Activated CD4-positive, CD25-positive, alpha-beta regulatory T cell treated with anti-CD3 and anti-CD28 coated beads, Interleukin-2, amount 50 U/mL, for 72 hours (primary cell): ENCODE measurements at places on chromosomes 16 and 17.

DNA sequence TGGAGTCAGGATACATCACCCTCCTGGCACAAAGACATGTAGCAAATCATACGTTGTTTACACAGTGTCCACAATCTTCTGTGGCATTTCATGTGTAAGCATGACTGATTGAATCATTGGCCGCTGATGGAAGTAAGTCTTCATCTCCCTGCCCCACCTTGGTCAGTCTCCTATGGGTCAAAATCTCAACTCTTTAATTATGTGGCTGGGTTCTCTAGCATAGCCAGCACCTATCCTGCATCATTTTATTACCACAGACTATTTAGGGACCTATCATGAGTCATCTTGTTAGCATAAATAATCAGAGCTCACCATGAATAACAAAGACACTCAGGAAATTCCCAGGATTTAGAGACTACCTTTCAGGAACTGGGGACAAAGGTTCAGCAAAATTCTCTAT lies 15.9 kb downstream of the TANC2 start:
- DNase-seq = no peak

- DNase-seq = no peak
These were observed 15.1 kb downstream of the SSH2 start for GRCh38 chr17:29914819-29915537.

DNA sequence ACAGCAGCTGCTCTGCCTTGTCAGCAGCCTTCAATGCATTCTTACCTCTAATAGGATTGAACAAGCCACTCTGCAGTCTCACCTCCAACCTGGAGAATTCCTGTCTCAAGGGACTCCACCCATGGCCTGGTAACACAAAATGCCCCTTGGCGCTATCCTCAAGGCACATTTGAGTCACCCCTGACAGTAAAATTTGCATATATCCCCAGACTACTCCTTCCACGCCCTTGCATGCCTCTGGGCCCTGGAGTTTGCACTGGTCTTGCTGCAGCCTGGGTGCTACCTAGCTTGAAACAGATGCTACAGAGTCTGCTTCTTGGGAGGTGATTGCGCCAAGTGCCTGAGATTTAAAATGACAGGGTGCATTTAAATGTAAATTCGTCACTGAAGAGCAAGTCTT lies 391.4 kb upstream of the MAF start:
- DNase-seq = no peak

GRCh38 chr17:48190871-48191270 lies 83.3 kb downstream of the SNX11 start:
- no peak for DNase-seq

DNA sequence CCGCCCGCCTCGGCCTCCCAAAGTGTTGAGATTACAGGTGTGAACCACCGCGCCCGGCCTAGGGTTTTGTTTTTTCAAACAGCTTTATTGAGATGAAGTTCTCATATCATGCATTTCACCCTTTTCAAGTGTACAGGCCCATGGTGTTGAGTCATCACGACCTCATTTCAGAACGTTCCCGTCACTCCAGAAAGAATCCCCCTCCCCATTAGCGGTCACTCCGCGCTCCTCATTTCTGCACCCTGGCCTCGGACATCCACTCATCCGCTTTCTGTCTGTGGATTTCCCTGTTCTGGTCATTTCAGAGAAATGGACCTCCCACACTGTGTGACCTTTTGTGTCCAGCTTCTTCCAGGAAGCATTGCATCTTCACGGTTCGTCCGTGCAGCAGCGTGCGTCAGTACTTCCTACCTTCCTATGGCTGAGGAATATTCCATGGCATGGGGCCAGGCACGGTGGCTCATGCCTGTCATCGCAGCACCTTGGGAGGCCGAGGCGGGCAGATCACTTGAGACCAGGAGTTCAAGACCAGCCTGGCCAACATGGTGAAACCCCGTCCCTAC lies 135.2 kb upstream of the GSE1 start:
- DNase-seq = no peak

- no peak for DNase-seq
These were observed 63.7 kb downstream of the SPAG9 start for GRCh38 chr17:51056813-51057510.

DNA sequence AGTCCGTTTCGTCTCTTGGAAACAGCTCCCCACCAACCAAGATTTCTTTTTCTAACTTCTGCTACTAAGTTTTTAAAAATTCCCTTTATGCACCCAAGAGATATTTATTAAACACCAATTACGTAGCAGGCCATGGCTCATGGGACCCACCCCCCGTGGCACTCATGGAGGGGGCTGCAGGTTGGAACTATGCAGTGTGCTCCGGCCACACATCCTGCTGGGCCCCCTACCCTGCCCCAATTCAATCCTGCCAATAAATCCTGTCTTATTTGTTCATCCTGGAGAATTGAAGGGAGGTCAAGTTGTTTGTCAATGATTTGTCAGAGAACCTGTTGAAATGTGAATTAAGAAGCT lies 48.2 kb downstream of the IL21R start:
- DNase-seq = no peak

DNA sequence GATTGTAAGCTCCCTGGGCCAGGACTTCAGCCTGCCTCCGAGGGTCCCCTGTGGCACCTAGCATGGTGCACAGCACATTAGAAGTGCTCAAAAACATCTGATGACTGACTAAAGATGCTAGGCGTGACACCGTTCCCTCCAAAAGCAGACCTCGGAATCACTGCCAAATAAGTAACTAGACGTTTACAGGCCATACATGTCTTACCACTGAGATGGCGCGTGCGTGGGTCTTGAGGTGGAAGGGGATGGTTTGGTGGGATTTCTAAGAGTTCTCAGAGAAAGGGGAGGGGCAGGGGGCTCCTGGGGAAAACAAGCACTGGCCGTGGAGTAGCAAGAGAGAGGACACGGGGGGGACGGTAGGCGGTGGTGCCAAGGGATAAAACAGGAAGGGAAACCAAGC lies 12.4 kb downstream of the MPO start:
- DNase-seq = no peak

GRCh38 chr16:27199736-27200135 lies 3.6 kb upstream of the KDM8 start:
- no peak for DNase-seq

DNA sequence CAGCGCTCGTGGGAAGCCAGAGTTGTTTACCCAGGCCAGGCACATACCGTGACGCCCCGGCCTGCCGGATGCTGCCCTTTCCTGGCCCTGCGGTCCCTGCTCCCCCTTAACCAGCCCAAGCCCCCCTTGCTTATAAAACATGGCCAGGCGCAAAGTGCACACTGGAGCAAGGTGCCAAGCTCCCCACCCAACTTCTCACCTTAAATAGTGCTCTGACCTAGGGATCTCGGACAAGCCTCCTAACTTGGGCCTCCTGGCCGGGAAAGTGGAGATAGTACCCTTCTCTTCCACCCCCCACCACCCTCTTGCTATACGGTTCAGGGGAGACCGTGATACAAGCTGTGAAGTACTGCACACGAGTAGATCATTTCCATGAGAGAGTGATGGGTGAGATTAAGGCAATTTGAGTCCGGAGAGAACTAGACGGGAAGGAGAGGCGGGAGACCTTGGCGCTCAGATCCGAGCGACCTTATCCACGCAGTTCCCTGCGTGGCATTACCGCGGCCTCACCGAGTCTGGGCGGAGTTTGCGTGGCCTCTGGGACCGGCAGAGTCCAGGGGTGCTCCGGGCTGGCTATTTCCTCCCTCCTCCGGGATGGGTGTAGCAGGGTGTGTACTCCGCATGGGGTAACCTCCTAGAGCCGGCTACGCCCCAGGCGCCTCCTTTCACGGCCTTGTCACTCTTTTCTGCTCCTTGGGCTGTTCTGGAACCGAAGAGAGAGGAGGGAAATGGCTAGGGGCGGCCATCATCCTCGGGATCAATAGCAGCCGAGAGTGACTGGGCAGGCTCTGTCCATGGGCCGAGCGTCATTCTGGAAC lies 4.4 kb upstream of the LHX1 start:
- DNase-seq = no peak

GRCh38 chr16:17328932-17329331 lies 141.8 kb downstream of the XYLT1 start:
- no peak for DNase-seq

GRCh38 chr16:57503366-57503765 lies 17.1 kb upstream of the DOK4 start:
- DNase-seq = no peak

DNA sequence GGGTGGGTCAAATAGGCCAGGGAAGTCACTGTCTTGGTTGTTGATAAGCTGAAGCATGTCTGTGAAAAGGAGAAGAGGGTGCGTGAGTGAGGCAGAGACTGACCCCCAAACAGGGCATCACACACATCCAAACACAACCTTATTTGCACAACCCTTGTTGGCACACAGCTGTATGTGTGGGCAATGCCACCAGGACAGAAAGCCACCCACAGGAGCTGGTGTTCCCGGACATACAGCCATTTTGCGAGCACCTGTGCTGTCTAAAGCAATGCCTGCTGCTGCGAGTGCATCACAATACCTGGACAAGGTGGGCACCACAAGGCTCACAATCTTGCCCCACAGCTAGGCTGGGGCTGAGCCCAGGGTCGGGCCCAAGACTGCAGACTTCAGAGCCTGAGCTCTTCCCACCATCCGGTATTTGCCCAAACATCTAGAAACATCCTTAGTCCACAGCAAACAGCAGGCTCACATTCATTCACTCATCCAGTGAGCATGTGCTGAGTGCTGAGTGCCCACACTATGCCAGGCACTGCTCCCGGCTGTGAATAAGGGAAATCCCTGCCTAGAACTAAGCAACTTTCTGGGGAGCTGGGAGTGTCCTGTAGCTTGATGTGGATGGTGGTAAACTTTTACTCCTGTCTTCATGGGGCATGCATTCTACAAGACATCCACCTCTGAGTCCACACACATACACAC lies 16.2 kb downstream of the SREBF1 start:
- no peak for DNase-seq

DNA sequence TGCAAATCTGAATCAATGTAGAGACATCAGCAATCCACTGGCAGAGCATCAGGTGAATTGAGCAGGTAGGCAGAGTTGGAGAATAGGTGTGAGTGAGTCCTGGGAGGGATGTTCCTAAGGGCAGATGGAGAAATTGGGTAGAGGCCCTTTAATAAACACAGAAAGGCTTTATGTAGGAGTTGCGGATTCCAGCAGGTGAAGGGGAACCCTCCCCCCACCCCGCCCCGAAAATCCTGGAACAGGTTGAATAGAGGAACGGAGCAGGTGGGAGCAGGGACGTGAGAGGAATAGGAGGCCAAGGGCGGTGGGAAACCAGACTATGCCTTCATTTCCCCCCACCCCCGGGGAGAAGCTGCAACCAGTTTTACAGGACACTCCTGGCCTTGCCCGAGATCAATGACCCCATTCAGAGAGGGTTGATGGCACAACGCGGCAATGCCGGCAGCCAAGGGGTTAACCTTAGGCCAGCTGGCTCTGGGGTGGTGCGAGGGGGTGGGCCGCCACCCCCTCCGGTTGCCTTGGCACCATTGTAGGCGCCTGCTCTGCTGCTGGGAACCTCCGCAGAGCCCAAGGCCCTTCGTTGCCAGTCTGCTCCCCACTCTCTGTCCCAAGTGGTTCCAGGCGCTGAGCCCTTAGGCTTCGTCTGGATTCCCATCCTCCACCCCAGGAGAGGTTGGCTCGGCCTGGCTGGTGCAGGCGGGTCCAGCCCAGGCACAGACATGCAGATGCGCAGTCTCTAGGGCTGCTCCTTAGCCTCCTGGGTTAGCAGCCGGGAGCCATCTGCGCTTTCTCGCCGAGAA lies 814 bp upstream of the RUNDC3A start:
- no peak for DNase-seq

GRCh38 chr16:74732707-74733350 lies 32.2 kb upstream of the MLKL start:
- DNase-seq = no peak

DNA sequence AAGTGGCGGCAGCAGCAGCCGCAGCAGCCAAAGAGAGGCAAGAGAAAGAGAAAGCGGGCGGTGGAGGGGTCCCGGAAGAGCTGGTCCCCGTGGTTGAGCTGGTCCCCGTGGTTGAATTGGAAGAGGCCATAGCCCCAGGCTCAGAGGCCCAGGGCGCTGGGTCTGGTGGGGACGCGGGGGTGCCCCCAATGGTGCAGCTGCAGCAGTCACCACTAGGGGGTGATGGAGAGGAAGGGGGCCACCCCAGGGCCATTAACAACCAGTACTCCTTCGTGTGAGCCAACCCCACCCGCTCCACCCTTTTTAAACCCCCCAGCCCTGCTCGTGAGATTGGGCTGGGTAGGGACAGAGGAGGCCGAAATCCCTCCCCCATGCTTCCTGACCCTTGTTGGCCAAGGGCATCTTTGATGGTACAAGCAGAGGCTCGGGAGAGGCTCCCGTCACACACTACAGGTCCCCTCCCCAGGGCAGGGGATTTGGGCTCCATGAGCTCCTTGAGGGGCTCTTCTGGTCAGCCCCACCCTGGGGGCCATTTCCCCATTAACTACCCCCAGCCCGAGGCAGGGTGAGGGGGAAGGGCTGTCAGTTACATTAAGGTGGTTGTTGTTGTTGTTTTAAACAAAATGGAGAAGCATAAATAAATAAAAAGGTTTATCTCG lies 4.6 kb upstream of the ATP2A1 start:
- peak; percentile 60 for DNase-seq

DNA sequence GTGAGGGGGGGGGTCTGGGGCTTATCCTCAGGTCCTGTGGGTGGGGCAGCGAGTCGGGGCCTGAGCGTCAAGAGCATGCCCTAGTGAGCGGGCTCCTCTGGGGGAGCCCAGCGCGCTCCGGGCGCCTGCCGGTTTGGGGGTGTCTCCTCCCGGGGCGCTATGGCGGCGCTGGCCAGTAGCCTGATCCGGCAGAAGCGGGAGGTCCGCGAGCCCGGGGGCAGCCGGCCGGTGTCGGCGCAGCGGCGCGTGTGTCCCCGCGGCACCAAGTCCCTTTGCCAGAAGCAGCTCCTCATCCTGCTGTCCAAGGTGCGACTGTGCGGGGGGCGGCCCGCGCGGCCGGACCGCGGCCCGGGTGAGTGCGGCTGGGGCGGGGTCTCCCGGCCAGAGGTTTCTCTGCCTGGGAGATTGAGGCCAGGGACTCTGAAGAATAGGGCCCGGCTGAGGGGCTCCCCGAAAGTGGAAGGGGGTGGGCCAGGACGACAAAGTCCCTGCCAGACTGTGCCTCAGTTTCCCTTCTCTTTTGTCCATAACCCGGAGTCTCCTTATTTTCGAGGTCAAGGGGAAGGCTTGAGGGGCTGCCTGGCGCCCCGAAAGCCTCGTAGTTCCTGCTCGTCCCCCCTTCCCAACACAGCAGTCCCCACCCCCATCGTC lies at the start of gene FGF11:
Gene FGF11 (plus strand): TSS at position 51 of the 651 bp plus-strand sequence. CDS start 109 bp downstream, at position 160.
- no peak for DNase-seq

- DNase-seq = no peak
These were observed at the start of gene PCGF2 for GRCh38 chr17:38748149-38748891. TSS of gene PCGF2 (minus strand) at chr17:38748336. CDS start at chr17:38740402, 7,934 bp downstream.
